ENCODE measurements at places on chromosomes 4 and X.

DNA sequence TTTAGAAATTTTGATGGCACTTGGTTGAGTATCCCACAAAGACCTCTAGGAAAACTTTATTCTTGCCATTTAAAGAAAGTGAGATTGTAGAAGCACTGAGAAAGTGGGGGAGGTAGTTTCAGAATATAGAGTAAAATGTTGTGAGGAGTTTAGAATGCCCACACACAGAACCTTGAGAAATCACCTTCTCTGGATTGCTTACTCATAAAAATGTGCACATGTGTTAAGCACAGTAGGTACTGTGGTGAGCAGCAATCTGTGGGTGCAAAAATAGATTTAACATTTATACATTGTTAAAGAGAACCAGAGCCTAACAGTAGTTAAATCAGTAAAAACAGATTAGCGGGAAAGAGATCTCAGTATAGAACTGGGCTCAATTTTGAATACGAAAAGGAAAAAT, 201.2 kb upstream of the NWD2 start:
- DNase-seq = no peak

GRCh38 chr4:143438710-143439109, 74.8 kb upstream of the SMARCA5 start:
- DNase-seq = no peak

GRCh38 chr4:20253735-20254409, 2.2 kb downstream of the SLIT2 start:
- DNase-seq = no peak

DNA sequence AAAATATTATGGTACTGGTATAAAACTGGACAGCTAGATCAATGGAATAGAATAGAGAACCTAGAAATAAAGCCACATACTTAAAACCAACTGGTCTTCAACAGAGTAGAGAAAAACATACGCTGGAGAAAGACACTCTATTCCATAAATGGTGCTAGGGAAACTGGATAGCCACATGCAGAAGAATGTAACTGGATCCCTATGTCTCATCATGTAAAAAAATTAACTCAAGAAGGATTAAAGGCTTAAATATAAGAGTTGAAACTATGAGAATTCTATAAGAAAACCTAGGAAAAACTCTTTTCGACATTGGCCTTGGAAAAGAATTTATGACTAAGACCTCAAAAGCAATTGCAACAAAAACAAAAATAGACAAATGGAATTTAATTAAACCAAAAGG, 114.6 kb downstream of the PCDH18 start:
- no peak for DNase-seq

- DNase-seq = peak; percentile 53
Measured at GRCh38 chrX:91434351-91435168, at the start of gene PABPC5. PABPC5 (plus strand) TSS chrX:91434839; CDS start chrX:91435578, 739 bp downstream.

Measured in brain pericyte (primary cell).